C1 segment of cervical spinal cord (tissue), 14 donors: ENCODE measurements at places on chromosomes 4 and X.

DNA sequence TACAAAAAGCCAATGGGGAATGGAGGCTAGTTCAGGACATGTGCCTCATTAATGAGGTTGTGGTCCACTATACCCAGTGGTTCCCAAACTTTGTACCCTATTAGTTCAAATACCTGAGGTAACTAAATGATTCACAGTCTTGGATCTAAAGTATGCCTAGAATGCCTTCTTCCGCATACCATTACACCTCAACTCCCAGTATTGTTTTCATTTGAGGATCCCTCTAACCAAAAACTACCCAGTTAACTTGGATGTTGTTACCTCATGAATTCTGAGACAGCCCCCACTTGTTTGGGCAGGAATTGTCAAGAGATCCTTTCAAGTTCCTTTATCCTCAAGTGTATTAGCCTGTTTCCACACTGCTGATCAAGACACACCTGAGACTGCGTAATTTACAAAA is 439.2 kb downstream of the PCDH10 start:
- no peak for DNase-seq

- no peak for DNase-seq
Measured at GRCh38 chr4:156443488-156443887, 489.8 kb upstream of the CTSO start.

DNA sequence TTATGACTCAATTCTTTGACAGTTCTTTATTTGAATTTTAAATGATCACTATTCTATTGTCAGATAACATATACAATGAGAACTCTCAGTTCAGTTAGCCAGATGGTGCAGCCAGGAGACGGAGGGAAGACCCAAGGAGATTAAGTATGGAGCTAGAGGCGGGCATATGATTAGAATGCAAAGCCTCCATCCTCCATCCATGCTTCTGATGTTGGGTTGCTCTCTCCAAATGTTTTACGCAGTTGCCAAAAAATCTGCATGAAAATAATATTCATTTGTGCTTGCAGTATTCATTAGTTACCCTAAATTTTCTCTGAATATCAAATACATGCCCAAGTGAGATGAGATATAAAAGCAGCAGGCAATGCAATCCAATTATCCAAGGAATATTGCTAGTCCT is 874.8 kb downstream of the C4orf33 start:
- no peak for DNase-seq

GRCh38 chr4:98473046-98473445 is 185.4 kb downstream of the TSPAN5 start:
- DNase-seq = no peak

- no peak for DNase-seq
Measured at GRCh38 chrX:119240356-119240755, 4.3 kb downstream of the PGRMC1 start.

DNA sequence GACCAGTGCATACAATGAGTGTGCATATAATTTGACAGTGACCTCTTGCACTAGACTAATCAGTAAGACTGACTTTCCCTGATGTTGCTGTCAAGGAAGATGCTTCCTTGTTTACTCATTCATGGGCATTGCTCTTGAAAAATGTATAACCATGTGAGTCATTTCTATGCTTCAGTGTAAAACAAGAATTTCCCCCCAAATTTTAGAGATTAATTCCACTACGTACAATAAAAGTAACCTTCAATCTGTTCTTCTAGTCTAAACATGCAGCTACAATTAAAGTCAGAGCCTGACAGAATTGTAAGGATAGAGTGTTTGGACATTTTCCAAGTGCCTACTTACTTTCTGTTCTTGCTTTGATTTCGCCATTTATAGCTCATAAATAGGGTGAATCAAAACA is 935.7 kb downstream of the RAPGEF2 start:
- DNase-seq = no peak

- DNase-seq = no peak
Measured at GRCh38 chr4:14092741-14093140, 465.2 kb upstream of the BOD1L1 start.

DNA sequence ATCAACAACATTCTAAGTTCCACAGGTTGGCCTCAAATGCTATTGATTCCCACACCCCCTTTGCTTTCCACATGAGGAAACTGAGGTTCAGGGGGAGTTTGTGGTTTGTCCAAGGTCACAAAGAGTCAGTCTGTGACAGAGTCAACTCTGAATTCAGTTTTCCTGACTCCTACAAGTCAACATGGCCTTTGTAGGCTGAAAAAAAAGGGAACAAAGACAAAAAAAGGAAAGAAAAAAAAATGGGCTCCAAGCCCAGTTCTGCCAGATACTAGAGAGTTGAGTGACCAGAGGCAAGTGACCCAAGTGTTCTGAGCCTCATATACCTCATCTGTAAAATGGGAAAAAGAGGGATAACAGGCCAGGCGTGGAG is 16.5 kb upstream of the PIM2 start:
- DNase-seq = no peak

- DNase-seq = no peak
Measured at GRCh38 chrX:78124307-78124706, 15.1 kb downstream of the TAF9B start.

DNA sequence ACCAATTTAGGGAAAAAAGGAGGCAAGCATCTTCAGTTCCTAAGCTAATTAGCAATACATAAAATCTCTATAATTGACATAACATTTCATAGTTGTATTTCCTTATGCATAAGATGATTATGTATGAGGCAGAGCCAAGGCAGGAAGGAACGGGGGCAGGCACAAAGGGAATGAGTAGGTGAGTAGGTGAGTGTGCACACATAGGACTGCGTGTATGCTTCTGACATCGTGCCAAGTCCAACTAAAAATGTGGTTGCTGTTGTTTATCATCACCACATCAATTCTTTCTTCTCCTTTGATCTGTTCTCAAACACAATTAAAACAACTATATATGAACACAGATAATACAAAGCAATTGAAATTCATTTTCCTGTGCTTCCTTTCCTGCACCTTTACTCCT is 131.2 kb downstream of the UNC5C start:
- DNase-seq = no peak

GRCh38 chr4:105422207-105422920 is 51.5 kb downstream of the PPA2 start:
- DNase-seq = no peak

- DNase-seq = no peak
Measured at GRCh38 chrX:20189171-20189570, 47.5 kb upstream of the EIF1AX start.

DNA sequence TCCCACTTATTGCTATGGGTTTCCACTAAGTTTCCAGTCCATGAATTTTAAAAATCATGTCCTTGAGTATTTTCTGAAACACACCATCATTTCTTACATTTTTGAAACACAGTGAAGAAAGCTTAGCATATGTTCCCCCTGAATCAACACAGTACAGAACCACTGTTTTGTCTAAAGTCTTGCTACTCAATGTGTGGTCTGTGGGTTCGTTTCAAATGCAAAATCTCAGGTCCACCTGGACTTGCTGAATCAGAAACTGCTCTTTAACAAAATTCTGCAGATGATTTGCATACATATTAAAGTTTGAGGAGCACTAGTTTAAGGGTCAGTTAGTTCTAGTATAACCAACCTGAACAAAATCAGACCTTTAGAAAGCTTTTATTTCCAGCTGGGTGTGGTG is 60.4 kb downstream of the SUPT20HL2 start:
- DNase-seq = no peak

GRCh38 chr4:138521809-138522208 is 279.7 kb upstream of the SLC7A11 start:
- DNase-seq = no peak

DNA sequence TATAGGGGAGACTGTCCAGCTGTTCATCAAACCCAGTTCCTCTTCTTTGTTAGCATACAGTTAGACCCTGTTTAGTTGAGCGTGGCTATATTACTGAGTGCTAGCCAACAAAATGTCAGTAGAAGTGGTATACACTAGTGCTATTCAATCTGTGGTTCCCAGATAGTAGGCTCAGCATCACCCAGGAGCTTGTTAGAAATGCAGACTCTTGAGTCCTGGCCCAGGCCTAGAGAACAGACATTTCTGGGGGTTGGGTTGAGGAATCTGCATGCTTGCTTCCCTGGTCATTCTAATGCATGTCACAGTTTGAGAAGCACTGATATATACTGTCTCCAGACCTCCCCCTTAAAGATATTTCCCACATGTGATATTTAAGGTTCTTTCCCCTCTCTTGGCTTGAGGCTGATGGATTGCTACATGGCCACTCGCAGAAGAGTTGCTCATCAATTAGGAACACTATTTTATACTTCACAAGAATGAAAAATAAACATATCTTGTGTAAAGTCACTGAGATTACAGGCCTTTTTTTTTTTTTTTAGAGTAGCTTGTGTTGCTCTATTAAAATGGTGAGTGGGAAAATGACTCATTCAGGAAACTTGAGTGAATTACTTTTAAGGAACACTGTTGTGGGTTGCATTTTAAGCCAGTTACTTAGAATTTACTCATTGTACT is 289.0 kb downstream of the STIM2 start:
- DNase-seq = no peak

DNA sequence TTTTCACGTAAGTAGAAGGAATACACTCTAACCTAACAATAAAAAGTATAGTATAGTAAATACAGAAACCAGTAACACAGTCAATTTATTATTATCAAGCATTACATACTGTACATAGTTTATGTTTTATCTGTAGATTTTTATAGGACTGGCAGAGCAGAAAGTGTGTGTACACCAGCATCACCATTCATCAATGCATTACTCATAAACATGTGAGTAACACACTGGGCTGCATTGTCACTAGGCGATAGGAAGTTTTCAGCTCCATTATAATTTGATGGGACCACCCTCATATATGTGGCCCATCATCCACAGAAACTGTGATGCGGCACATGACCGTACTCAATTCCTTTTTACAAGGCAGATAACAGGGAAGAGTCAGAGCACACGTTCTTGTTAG is 137.8 kb upstream of the RBPJ start:
- no peak for DNase-seq

DNA sequence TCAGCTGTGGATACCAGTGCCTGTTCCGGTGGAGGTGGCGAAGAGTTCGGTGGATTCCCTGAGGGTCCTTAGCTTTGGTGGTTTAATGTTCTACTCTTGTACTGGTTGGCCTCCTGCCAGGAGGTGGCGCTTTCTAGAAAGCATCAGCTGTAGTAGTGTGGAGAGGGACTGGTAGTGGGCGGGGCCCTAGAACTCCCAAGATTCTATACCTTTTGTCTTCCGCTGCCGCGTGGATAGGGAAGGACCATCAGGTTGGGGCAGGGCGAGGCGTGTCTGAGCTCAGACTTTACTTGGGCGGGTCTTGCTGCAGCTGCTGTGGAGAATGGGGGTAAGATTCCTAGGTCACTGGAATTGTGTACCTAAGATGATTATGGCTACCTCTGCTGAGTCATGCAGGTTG is 390.3 kb downstream of the FAM47A start:
- DNase-seq = no peak

DNA sequence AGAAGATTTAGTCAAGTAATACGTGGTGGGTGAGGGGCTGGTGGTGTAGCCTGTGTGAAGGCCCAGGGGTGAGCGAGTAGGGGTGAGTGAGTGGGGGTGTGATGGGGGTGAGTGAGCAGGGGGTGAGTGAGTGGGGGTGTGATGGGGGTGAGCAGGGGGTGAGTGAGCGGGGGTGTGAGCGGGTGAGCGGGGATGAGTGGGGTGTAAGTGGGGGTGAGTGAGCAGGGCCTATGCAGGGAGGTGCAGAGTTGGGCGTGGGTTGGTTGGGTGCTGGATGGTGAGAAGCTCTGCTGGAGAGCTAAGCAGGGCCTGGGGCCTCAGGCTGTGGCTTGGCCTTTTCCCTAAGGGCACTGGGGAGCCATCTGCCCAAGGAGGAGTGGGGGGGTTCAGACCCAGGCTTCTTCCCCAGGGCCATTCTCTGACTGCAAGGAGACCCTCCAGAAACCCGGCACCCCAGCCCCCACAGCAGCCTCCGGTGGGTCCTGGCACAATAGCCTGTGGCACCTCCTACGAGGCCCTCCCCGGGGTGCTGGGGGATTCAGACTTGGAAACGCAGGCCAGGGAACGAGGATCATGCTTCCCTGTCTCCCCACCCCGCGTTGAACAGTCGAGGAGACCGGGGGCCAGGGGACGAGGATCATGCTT is 30.4 kb downstream of the SH3TC1 start:
- DNase-seq = no peak

DNA sequence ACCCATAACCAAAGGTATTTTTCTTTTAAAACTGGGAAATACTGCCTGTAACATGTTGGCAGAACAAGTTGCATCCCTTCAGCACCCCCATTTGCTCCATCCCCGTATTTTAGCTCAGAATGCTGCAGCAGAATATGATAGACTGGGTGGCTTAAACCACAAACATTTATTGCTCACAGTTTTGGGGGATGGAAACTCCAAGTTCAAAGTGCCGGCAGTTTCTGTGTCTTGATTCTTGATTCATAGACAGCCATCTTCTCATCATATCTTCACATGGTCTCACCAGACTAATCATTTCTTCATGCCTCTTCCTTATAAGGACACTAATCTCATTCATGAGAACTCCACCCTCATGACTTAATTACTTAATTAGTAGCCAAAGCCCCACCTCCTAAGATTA is 10.5 kb upstream of the INPP4B start:
- no peak for DNase-seq

GRCh38 chrX:103918050-103918449 is 44.4 kb upstream of the TMSB15B start:
- peak; percentile 19 for DNase-seq

- no peak for DNase-seq
Measured at GRCh38 chr4:90960840-90961239, 833.6 kb downstream of the CCSER1 start.

DNA sequence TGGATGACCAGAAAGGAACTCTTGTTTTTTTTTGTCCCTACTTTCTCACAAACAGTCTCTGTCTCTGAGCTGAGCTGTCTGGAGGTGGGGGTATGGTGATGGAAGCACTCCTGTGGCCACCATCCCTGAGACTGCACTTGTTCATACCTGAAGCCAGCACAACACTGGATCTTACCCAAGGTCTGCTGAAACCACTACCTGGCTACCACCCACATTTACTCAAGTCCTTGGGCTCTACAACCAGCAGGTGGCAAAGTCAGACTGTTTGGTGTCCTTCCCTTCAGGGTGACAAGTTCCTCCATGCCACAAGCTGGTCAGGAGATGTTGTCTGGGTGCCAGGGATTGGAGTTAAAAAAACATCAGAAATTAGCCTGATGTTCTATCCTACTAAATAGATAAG is 89.7 kb downstream of the NEXMIF start:
- DNase-seq = no peak

DNA sequence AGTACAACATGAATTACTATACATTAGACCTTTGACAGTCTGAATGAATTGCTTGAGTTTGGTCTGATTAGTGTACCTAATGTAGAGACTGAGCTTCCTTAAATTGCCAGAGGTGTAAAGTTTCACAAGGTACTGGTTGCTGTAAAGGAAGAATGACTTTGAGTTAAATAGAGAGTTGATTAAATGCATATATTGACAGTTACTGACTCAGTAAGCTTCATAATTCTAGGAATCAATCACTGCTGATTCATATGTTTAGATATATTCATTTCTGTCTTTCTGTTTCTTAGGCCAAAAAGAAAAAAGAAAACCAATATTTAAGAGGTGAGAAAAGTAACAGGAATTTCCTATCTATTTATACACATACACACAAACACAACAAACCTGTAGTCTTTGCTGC is 16.2 kb upstream of the ART3 start:
- DNase-seq = no peak
